ENCODE measurements at places on chromosomes 1 and 21.

DNA sequence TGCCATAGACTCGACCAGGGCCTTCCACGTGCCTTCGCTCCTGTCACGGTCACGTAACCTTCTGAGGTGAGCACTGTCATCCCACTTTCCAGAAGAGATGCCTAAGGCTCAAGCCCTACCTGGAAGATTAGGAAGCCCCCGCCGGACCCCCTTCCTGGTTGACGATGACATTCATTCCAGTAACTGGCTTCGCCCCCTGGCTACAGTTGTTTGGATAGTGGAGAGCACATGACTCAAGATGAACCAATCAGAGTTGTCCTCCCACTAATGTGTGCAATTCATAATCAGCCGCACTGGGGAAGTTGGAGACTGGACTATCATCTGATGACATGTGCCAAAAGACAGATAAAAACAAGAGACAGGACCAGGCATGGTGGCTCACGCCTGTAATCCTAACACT is 104.0 kb upstream of the GJB5 start:
- no peak for DNase-seq

- DNase-seq: no peak
These were observed 38.3 kb downstream of the SNAP47 start for GRCh38 chr1:227773558-227773957.

- no peak for DNase-seq
These were observed 67.0 kb upstream of the CD34 start for GRCh38 chr1:207977876-207978275.

DNA sequence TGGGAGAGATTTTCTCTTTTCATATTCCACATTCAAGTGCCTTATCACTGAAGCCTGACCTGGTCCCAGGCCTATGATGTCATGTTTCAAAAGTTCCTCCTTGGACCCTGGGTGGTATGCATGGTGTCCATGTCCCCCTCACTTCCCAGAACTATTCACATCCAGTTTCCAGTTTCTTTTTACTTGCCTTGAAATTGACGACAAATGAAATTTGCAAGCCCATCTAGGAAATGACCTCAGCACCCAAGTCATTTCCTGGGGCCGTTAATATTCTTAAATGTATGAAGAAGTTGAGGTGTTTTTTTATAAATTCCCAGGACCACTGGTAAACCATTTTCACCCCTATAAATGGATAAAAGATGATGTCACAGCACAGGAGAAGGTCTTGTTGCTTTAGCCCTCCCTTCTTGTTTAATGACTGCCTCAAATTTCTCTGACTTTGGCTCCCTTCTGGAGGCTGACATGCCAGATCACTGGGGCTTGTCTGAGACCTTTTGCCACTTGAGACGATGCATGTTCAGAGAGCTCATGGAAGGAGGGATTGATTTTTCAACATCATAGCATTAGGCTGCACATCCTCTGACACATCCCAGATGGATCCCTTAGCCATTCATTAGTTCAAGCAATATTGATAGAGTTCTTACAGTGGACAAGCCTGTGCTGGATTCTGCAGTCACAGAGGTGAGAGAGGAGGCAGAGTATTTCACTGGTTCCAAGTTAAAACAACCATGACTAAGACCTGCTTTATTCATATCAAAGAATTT is 221.3 kb downstream of the PLPP3 start:
- DNase-seq: no peak

DNA sequence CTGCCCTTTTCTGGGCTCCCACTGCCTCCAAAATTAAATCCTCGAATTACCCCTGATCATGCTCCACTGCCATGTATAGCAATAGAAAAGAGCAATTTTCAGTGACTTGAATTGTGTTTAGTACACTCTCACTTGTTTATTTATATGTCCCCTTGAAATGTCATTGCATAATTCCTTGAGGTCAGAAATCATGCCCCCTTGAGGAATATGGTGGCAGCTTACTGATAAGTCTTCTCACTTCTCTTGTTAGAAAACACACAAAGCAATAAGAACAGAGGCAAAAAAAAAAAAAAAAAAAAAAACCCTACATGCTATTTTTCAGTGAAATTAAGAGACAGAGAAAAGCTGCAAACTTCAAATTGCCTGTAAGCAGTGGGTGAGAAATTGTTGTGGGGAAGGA is 37.5 kb downstream of the GPR88 start:
- no peak for DNase-seq

GRCh38 chr1:101151286-101151685 is 85.5 kb upstream of the S1PR1 start:
- DNase-seq: no peak

DNA sequence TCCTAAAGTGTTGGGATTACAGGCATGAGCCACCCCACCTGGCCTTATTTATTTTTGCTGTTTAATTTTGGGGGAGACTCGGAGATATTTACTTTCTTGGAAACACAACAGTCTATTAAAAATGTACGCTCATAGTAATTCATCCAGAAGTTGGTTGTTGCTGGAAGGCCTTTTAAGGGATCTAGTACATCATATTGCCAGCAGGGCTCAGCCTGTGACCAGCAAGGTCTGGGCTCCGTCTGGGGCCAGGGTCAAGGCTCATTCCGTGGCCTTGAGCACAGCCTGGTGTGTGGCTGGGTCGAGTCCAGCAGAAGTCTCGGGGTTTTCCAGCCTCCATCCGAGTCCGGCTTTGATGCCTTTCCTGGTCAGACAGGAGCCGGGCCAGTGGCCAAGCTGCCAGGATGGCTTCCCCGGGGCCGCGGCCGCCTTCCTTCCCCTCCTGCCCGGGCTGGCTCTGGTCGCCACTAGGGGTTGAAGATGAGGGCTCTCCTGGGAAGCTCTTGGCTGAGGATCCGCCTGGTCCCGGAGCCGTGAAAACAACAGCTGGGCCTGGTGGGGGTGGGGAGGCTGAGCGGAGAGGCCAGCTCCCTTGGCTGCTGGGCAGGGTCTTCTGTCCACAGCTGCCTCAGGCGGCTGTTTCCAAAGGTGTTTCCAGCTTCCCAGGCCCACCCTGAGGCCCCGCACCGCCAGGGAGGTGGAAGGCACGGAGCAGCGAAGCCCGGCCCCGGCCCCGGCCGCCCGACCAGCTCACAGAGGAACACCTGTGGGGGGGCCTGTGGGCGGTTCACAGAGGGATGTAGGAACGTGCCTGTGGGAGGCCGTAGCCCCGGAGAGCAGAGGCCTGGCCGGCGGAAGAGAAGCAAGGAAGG is 5.1 kb upstream of the VWA1 start:
- DNase-seq: peak; percentile 93

GRCh38 chr21:37564924-37565529 is 198.5 kb downstream of the DYRK1A start:
- no peak for DNase-seq

- no peak for DNase-seq
These were observed 71.5 kb downstream of the CLCA4 start for GRCh38 chr1:86618358-86618757.

DNA sequence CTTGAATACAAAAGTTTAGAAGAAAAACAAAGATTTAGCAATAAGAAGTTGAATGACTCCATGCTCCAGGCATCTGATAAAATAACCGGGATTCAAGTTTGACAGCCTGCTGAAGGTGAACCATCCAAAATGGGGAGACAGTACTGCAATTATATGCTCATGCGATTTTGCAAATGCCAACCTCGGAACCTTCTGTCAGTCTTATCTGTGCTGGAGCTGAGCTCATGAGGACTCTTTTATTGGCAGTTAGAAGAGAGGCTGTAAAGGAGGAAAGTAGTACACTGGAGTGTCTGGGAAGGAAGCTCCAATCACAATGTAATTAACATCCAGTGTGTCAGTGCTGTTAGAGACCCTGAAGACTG is 170.0 kb downstream of the GALNT2 start:
- DNase-seq: no peak

DNA sequence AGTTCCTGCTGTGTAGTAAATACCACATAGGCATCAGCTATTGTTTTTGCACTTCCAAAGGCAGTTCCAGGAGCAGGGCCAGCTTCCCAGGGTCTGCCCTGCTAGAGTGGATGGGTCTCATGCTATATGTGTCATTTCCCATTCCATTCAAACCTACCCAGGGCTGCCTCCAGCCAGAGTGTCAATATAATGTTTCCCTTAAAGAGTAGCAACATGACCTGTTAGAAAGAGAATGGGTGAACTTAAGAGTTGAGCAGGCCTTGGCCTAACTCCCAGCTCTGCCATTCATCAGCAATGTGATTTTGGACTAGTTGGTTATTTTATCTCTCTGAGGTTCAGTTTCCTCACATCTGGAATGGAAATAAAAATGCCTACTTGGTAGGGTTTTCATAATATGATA is 44.9 kb downstream of the RAB3B start:
- DNase-seq: no peak
